Choroid plexus epithelial cell (primary cell): ENCODE measurements at places on chromosomes 3 and 15.

GRCh38 chr3:106691476-106691875, 685.8 kb upstream of the CCDC54 start:
- DNase-seq, result no peak

GRCh38 chr15:65303687-65304380, 643 bp upstream of the RNU5B-1 start:
- peak; percentile 71 for DNase-seq

DNA sequence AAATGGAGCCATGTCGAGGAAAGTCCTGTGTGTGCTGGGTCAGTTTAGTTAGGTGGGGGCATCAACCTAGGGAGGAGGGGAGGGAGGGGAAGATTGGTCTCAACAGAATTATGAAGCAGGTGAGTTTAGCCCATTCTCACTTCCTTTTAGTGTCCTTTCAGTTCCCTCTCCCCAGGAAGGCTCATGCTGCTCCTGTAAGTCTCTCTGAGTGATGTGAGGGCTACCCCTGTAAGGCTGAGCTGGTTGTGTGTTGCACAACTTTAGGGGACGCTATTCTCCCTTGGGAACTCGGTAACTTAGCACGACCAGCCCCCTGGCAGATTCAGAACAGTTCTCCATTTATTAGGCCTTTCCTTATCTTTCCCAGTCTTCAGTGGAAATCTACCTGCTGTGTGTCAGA, 21.2 kb downstream of the IL5RA start:
- DNase-seq, result no peak

DNA sequence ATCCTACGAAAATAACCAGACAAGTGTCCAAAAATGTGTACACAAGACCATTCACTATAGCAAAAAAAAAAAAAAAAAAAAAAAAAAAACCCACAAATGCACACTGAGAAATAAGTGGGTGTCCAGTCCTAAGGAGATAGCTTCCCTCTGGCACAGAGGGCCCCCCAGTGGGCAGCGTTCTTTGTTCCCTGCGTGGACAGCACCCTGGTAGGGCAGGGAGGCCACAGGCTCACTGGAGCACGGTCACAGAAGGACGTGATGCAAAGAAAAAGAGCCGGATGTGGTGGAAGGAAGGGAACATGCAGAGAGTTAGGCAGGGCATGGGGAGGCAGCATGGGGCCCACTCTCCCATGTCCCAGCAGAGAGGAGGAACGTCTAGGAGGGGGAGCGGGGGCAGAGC, 210.7 kb upstream of the NSMCE3 start:
- no peak for DNase-seq

- DNase-seq, result no peak
These were observed 17.6 kb downstream of the P2RY12 start for GRCh38 chr3:151366993-151367392.

- DNase-seq, result no peak
These were observed 353.9 kb upstream of the NAALADL2 start for GRCh38 chr3:174505266-174505665.

GRCh38 chr3:30835667-30836066, 58.8 kb downstream of the GADL1 start:
- no peak for DNase-seq

DNA sequence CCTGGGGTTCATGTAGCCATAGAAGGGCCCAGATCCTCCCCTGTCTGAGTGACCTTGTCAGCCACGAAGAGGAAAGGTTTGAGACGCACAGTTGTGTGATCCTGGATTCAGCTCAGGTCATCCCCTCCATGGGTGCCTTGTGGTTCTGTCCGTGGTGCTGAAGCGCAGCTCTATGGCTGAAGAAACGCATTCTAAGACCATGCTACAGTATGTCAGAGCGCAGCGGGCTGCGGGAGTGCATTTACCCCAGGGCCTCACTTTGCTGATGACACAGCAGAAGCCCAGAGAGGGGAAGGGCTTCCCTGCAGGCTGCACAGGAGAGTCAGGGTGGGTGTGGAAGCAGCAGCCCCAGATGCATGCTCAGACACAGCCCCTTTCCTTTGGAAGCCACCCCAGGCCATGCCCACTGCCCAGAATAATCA, 68.8 kb upstream of the IQSEC1 start:
- peak; percentile 46 for DNase-seq

- no peak for DNase-seq
These were observed 373.4 kb downstream of the EPHA6 start for GRCh38 chr3:97187771-97188170.

GRCh38 chr3:186137051-186137685, 28.3 kb upstream of the ETV5 start:
- DNase-seq, result no peak

GRCh38 chr15:29968895-29969561, 113.7 kb upstream of the GOLGA8J start:
- no peak for DNase-seq
